ENCODE measurements at places on chromosomes 13 and 19.

DNA sequence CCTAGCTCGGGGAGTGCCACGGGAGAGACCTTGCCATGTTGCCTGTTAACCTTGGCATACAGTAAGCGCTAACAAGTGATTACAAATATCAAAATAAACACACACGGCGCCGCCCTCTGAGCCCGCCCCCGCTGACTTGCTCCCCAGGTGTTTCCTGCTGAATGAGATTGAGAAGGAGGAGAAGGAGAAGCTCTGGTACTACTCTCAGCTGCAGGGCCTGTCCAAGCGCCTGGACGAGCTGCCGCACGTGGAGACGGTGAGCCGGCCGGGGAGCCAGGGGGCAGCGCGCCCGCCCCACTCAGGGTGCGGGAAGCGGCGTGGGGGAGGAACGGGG is 5.0 kb downstream of the APC2 start:
- DNase-seq, result no peak

DNA sequence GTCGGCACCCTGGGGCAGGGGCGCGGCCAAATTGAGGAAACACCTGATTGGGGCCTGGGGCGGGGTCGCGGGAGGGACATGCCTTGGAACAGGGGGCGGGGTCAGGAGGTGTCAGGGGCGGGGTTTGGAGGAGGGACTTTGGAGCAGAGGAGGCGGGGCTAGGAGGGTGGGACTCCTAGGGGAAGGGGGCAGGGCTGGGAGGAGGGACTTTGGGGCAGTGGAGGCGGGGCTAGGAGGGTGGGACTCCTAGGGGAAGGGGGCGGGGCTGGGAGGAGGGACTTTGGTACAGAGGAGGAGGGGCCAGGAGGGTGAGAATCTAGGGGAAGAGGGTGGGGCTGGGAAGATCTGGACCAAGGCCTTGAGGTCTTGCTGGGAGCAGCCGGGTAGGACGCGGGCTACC is 21.9 kb downstream of the GRIN2D start:
- DNase-seq, result peak; percentile 41

DNA sequence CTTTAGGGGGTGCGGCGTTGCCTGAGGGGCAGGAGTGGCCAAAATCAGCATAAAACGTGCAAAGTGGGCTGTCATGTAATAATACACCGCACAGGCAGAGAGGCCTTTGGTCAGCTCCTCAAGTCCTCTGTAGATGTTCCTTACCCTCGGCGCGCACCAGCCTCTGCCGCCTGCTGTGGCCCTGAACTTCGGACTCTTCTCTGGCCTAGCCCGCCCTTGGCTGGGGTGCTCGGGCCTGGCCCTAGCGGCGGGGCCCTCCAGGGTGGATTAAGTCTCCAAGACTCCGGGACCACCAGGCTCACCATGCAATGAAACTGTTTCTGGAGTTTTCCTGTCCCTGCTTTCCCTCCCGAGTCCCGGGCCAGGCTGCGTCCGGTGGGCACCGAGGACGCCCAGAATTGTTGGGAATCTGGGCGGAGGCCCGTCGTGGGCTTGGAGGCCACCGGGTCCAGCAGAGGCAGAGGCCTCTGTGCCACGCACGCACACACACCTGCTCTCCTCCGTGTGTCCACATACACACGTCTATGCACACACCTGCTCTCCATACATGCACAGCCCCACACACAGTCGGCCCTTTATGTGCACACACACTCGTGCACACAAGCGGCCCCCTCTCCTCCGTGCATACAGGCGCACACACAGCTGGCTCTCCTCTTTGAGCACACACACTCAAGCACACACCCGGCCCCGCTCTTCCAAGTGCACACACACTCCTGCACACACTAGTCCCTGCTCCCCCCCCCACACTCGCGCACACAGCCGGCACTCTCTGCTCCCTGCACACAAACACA is 1.5 kb upstream of the TFDP1 start:
- DNase-seq, result no peak

- DNase-seq, result peak; percentile 94
Measured at GRCh38 chr19:58380662-58381459, at the start of gene ZNF837. TSS of gene ZNF837 (minus strand) at chr19:58381030. CDS start at chr19:58369332, 11,698 bp downstream.

DNA sequence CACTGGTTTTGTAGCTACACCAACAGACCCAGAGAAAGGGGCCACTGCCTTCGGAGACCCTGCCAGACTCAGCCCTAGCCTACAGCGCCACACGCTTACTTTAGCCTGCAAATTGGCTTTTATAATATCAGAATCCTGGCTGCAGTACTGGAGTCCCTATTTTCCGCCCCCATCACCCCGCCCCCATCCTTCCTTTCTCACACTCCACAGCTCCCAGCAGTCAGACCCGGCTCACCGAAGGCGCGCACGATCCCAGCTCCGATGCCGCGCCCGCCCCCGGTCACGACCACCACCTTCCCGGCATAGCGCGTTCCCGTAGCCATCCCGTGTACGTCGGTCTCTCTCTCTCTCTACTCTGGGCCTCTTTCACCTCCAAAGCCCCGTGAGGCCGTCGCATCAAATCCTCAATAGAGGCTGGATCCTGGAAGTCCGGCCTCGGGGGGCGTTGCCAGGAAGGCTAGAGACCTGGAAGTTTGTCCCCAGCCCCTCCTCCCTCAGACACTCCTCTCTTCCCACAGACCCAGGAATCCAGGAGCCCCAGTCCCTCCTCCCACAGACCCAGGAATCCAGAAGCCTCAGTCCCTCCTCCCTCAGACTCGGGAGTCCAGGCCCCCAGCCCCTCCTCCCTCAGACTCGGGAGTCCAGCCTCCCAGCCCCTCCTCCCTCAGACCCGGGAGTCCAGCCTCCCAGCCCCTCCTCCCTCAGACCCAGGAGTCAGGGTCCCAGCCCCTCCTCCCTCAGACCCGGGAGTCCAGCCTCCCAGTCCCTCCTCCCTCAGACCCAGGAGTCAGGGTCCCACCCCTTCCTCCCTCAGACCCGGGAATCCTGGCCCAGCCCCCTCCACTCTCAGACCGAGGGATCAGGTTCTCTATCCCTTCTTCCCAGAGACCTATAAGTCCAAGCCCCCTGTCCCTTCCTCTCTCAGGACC is at the start of gene HSD17B14:
HSD17B14 (minus strand) TSS at position 403 of the 929 bp plus-strand sequence; CDS start at position 323, 80 bp downstream.
- no peak for DNase-seq

DNA sequence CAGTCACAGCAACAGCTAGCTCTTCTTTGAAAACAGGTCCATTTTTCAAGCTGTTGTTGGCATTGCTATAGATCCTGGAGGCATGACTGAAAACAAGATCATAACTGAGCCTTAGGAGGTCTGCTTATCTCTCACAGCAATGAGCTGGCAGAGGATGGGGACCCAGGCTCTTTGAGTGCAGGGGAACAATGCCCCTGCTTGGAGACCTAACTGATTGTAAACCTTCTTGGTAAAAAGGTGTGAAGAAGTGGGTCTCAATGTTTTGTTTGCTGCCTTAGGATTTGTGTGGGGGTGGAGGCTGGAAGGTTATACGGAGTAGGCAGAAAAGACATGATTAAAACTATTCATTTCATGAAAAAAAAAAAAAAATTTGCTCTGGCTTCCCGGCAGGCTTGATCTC is 94.6 kb downstream of the EFNB2 start:
- DNase-seq, result no peak

- DNase-seq, result no peak
Measured at GRCh38 chr19:21463449-21464105, 41.8 kb upstream of the ZNF429 start.

DNA sequence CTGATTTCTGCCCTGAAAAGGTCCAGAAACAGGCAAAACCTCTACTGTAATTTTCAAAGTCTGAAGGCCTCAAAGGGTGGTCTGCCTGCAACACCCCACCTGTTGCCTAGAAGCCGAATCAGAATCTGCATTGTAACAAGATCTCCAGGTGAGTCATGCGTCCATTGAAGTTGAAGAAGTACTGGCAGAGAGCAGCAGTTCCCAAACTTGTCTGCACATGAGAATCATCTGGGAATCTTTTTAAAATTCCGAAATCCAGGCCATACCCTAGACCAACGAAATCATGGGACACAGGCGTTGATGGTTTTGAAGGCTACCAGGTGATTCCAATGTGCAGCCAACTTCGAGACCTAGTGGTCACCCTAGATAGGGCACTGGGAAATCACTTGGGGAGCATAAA is 16.0 kb upstream of the CLN5 start:
- DNase-seq, result no peak

- DNase-seq, result peak; percentile 8
Measured at GRCh38 chr13:75326173-75327134, 155.5 kb downstream of the TBC1D4 start.

- no peak for DNase-seq
Measured at GRCh38 chr13:97298816-97299215, 76.7 kb downstream of the MBNL2 start.

DNA sequence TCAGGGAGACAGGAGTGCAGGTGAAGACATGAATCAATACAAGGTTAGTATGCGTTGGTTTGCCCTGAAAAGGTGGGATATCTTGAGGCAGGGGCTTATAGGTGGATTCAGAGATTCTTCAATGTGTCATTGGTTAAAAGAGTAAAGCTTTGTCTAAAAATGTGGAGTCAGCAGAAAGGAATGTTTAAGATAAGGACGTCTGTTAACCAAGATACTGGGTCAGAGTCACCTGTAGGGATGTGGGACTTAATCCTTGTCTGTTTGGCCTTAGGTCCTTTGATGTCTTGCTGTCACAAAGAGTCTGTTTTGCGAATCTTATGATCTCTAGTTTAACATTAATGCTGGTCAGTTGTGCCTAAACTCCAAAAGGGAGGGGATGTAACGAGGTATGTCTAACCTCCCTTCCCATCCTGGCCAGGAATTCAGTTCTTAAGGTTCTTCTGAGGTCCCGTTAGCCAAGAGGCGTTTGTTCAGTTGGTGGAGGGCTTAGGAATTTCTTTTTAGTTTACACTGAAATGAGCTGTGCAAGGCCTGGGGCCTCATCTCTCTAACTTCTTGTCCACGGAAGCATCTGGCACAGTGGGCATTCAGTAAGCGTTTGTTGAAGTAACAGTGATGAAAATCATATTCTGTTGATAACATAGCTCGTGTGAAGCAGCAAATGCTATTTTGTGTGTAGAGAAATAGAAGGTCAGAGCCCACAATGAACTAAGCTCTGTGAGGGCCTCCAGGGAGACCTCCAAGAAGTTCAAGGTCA is 96.2 kb upstream of the RNF113B start:
- no peak for DNase-seq

GRCh38 chr13:20499986-20500385 is 25.7 kb downstream of the CRYL1 start:
- DNase-seq, result no peak

- no peak for DNase-seq
Measured at GRCh38 chr13:113915012-113915763, 51.3 kb upstream of the GAS6 start.

GRCh38 chr13:40813667-40814454 is 24.4 kb downstream of the SLC25A15 start:
- DNase-seq, result no peak

DNA sequence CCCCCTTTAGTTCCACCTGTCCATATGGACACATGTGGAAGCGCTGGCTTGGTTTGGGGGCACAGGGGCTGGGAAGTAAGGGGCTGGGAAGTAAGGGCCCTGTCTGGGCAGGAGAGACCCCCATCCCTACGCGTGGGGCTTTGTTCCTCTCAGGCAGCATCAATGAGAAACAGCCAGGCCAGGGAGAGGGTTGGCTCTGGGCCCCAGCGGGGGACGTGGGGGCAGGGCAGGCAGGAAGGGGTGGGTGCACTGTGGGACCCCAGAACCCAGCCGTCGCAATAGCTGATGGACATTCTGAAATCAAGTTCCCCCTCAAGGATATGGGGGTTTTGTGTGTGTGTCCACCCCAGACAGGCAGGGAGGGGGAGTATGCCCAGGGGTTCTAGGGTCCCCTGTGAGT is 1.2 kb downstream of the NCAN start:
- no peak for DNase-seq

GRCh38 chr13:43981512-43982301 is 102.0 kb downstream of the LACC1 start:
- DNase-seq, result no peak

- no peak for DNase-seq
Measured at GRCh38 chr13:73671011-73671410, 463.2 kb downstream of the KLF12 start.

DNA sequence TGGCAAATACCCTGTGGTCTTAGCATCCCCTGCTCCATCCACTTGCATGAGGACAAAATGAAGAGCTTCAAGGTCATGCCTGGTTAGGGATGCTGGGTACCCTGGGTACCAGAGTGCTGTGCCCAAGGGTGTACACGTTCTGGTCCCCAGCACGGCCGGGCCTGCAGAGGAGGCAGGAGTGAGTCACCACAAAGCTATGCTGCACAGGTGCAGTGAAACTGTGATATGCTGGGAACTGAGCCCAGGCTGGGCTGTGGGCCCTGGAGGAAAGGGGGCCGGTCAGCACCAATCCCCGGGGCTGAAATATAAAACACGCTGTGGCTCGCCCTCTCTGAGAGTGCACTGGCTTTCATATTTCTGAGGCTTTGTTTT is 95.1 kb downstream of the TSHZ3 start:
- DNase-seq, result no peak

DNA sequence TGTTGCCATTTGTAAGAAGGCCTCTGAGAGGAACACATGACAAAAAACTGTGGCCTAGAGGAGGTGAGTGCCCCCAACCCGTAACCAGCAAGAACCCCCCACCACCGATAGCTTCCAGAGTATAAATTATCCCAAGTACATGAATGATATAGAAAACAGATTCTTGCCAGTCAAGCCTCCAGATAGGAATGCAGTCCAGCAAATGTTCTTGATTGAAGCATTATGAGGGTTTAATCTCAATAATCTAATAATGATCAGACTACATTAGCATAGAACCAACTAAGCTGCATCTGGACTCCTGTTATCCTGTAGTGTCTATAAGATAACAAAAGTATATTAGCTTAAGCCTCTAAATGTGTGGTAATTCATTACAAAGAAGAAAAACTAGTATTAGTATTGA is 908.9 kb upstream of the ATXN8OS start:
- no peak for DNase-seq

DNA sequence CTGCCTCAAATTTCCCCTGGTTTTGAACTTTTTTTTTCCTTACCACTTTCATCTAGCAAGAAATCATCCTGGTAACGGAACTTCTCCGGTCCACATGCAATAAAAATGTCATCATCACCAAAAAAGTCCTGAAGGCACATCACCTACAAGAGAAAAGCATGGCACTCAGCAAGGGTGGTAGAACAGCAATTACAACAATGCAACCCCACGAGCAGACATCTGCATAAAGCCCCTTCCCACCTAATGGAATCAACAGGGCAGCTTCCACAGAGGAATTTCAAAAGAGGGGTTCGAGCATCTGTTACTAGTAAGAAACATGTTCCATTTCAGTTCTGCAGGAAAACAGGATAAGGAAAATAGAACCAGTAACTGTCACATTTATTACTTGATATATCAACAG is 183.9 kb downstream of the DCLK1 start:
- DNase-seq, result no peak

GRCh38 chr19:45071969-45072790 is 4.1 kb downstream of the ZNF296 start:
- DNase-seq, result no peak

DNA sequence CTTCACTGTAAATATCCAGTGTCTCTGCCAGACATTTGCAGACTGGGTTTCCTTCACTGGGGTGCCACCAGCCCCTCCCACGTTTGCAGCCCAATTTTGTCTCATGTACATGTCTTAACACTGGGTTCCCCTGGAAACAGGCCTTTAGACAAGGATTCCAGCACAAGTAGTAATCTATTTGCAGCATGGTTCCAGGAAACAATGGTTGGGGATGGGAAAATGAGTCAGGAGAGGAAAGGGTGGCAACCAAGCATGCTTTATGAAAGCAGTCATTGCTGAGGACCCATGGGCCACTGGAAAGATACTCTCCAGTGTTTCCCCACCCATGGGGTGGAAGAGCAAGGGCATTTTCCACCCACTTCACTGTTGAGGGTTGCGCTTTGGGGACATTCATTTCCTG is 53.6 kb upstream of the FARP1 start:
- no peak for DNase-seq
